Fibroblast of skin of scalp (primary cell): ENCODE measurements at places on chromosomes 5 and 9.

GRCh38 chr5:151104795-151105194, 24.0 kb upstream of the TNIP1 start:
- peak; percentile 68 for DNase-seq

GRCh38 chr9:69442486-69442885, 117.5 kb downstream of the ENTREP1 start:
- DNase-seq = no peak

DNA sequence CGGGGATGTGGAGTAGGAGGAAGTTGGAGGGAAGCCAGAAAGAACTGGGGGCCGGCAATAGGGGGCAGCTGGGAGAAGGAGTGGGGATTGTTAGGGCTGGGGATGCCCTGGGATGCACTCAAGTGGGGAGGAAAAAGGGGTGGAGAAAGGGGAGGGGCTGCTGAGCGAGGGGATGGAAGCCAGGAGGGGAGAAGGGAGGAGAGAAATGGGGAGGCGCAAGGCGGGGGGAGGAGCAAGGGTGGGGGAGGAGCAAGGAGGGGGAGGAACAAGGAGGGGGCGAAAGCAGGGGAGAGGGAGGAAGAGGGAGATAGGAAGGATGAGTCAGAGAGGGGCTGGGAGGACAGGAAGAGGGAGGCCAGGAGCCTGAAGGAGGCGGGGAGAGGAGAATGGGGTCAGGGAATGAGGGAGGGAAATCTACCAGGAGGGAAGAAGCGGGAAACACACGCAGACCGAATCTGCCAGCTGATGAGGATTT, 1.6 kb downstream of the IRX4 start:
- peak; percentile 37 for DNase-seq

DNA sequence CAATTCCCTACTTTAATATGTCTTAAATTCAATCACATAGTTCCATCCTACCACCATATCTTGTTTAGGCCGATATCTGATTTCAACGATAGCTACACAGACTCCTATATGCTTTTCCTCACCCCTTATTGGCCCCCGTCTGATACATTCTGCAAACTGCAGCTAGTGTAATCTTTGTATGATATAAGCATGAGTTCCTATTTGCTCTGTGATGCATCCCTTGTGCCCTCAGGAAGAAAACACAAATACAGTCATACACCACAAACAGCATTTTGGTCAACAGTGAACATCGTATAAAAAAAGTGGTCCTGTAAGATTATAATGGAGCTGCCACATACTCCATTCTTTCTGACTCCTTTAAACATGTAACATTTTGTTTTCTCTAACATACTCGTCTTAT, 837.8 kb upstream of the CDH6 start:
- DNase-seq = no peak

DNA sequence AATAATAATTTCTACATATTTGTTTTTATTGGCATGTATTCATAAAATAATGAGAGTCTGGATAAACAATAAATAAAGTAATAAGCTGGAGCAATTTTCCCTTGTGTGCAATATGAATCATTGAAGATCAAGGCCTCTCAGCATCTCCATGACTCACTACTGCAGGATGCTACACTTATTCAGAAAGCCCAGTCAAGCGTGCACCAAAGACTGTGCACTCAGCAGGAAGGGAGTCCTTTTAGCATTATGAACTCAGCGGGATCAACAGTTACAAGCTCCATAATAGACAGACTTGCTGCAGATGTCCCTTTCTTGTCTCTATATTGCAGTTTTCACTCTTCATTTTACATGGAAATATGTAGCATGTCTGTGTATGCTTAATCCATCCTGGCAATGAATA, 485.3 kb downstream of the CDH9 start:
- DNase-seq = no peak

DNA sequence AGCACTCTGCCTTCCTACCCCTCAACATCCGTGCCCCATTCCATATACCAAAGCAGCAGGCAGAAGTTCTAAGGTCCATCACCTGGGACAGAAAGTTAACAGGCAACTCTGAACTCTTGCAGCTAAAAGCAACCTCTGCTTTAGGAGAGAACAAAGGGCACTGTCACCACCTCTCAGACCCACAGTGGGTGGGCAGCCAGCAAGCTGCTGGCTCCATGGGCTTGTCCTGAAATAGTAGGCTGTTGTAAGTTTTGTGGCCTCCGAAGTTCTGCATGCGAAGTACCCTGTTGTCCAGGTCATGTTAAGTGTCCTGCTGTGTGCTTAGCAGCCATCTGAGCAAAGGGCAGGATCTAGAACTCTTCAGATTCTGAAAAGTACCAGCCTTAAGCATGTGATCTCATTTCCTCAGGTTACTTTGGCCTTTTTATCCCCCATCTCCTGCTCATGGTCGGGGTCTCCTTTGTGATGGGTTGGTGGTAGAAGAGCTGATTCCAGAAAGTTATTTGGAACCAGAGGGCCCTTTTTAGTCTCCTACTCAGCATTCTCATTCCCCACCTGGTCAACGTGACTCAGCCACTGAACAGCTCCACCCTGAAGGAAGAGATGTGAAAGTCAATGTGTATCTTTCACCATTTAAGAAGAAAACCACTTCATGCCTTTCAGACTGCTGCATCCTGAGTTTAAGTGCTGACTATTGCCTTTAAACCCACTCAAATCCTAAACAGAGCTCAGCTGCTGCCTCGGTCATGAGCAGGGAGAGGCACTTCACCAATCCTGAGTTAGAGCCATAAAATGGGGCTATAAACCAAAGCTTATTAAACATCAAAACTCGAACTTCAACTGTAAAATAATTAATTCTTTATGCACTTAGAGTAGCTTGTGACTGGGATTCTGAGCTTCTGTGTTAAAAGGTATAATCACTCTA, 121.4 kb downstream of the DPYSL3 start:
- no peak for DNase-seq

DNA sequence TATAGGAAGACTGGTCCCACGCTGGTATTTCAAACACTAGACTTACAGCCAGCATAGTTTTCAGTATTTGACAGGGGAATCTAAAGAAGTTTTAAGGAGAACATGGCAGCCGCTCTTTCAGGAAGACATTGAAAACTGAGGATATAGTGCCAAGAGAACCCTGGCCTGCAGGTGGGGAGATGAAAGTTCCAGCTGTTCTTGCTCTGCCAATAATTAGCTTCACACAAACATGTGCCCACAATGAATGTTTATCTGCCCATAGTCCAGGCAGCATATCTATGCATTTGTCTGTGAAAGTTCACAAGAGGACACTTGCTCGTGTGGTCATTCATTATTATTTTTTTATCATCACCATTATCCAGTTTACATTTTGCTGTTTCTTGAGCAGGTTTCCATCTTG, 47.6 kb upstream of the AGXT2 start:
- DNase-seq = no peak

- DNase-seq = no peak
These were observed 188.6 kb downstream of the SNX18 start for GRCh38 chr5:54705994-54706653.

DNA sequence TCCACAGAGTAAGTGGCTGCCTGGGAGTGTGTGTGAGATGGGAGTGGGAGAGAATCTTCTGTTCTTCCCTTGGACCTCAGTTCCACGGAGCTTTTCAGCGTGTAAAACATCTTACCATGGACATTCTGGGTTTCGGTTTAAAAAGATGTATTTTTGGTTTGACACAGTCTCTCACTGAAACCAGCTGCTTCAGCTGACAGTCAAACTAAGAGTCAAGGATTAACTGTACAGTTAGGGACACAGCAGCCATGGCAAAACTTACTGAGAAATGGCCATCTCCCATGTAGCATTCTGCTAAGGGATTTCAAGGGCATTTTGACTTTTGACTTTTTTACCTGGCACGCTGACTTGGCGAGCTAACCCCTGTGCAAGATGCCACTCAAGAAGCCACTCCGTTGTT, 93.8 kb upstream of the IL12B start:
- no peak for DNase-seq

DNA sequence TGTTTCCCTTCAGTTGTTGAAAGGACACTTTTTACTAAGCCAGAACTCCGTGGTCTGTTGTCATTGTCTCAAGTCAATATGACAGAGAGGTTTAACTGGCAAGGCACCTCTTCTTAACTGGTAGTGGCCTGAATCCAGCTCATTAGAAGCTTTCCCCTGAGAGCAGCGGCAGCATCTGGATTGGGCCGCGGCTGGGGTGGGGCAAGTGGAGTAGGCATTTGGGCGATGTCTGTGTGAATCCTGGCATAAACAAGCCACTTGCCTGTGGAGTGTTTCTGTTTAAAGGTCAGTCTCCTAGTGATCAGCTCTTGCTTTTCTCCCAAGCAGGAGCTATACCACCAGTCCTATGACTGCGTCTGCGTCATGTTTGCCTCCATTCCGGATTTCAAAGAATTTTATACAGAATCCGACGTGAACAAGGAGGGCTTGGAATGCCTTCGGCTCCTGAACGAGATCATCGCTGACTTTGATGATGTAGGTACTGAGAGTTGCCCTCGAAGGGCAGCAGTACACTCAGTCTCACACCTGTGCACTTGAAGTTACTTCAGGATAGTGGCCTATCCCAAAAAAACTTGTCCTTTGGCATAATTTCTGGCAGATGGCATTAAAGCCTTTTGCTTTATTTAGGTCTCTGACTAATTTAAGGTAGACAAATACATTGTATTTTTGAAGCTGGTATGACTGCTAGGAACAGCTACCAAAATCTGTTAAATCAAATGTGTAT, 48.9 kb downstream of the CFAP90 start:
- no peak for DNase-seq

DNA sequence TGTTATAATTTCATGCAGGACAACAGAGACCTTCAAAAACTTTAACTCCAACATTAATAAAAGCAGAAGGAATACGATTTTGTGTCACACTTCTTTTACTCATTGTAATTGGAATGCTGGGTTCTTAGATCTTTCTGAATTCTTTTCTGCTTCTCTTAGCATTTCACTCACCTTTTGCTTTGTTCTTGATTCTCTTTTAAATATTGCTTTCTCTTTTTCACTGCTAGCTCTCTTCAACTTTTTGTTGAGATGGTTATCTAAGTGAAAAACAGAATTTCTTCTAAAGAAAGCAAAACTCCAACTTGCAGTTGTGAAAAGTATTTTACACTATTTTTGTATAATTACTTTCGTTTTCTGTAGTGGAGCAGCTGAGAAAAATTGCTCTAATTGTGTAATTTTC, 212.6 kb upstream of the KIF2A start:
- no peak for DNase-seq

GRCh38 chr9:135797507-135798262, 95.7 kb downstream of the KCNT1 start:
- peak; percentile 47 for DNase-seq

DNA sequence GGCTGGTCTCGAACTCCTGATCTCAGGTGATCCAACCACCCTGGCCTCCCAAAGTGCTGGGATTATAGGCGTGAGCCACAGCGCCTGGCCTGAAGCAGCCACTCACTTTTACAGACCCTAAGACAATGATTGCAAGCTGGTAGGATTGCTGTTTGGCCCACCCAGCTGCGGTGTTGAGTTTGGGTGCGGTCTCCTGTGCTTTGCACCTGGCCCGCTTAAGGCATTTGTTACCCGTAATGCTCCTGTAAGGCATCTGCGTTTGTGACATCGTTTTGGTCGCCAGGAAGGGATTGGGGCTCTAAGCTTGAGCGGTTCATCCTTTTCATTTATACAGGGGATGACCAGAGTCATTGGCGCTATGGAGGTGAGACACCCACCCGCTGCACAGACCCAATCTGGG, 1.5 kb downstream of the CA9 start:
- no peak for DNase-seq

GRCh38 chr9:15480028-15480427, 30.7 kb downstream of the PSIP1 start:
- DNase-seq = no peak

GRCh38 chr5:74205767-74206578, 434.6 kb downstream of the ENC1 start:
- no peak for DNase-seq

GRCh38 chr9:105313238-105313637, 68.8 kb downstream of the SLC44A1 start:
- no peak for DNase-seq

DNA sequence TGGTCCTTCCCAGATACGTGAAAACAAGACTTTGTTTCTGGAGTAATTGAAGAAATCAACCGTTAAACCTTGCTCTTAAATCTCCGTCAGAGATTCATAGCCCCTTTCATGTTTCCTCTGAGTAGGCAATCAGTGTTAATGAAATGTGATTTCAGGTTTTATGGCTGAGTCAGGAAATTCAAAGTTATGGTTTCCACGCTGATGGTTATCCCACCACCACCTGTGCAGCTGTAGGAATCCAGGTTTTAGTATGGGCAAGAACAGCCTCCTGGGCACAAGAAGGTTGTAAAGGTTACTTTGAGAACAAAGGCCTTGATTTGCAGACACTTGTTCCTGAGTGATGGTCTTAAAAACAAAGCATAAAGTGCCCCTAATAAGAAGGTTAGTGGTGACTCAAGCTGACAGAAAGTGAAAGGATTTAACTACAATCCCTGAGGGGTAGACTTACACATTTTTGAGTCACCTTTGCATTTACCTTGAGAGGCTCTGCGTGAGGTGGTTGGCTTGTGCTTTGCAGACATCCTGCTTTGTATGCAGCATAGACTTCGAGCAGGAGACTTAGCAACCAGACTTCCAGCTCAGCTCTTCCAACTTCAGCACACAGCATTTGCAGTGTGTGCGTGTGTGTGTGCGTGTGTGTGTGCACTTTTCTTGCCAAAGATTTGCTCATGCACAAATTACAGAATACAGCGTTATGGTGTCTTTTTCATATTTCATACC, 159.6 kb downstream of the TLE4 start:
- DNase-seq = no peak

DNA sequence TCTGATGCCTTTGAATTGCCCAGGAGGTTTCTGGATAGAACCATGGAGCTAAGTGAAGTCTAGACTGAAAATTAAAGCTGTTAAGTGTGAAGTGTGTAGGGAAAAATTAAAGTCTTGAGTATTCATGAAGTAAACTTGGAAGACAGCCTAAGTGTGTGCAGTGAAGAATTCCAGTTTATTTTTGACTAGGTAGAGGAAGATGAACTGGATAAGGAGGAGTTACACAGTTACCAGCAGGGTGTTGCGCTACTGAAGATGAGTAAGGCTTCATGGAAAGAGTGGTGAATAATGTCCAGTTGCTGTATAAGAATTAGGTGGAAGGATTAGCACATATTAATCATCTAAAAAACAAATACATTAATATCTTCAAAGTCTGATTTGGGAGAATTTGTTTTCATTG, 5.7 kb upstream of the CHD1 start:
- peak; percentile 6 for DNase-seq

GRCh38 chr5:75558981-75559632, 47.4 kb downstream of the POLK start:
- DNase-seq = no peak

- no peak for DNase-seq
These were observed 43.0 kb upstream of the NEK6 start for GRCh38 chr9:124214596-124215367.
